ENCODE measurements at places on chromosomes 11 and 22. TPM values are rescaled to one million over a fixed set of nuclear protein-coding genes. Genes with fewer than 3 reads are reported as not detected.

- no peak for DNase-seq
Measured at GRCh38 chr11:36326524-36327419, 30.7 kb downstream of the PRR5L start.

DNA sequence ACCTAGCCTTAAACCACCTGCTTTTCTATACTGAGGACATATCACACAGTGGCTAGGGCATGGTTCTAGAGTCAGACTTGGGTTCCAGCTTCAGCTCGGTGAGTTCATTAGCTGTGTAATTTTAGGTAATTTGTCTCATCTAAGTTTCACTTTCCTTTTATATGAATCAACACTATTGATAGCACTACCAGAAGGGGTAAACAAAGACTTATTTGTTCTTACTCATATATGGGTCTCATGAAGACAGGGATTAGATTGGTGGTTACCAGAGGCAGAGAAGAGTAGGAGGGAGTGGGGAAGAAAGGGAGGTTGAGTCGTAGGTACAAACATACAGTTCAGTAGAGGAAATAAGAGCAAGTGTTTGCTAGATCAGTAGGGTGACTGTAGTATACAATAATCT is 924.7 kb downstream of the OPCML start:
- no peak for DNase-seq

IL10RA gene
- polyA plus RNA-seq = 4.8 TPM

DNA sequence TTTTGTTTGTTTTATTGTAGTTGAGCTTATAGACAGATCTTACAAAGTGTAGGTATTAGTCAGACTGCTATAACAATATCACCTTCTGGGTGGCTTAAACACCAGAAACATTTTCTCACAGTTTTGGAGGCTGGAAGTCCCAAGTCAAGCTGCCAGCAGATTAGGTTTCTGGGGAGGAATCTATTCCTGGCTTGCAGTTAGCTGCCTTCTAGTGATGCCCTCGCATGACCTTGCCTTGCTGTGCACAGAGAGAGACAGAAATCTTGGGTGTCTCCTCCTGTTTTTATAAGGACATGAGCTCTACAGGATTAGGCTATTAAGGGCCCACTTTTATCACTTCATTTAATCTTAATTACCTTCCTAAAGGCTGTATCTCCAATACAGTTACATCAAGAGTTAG is 1635.2 kb downstream of the FAM181B start:
- DNase-seq = no peak

DNA sequence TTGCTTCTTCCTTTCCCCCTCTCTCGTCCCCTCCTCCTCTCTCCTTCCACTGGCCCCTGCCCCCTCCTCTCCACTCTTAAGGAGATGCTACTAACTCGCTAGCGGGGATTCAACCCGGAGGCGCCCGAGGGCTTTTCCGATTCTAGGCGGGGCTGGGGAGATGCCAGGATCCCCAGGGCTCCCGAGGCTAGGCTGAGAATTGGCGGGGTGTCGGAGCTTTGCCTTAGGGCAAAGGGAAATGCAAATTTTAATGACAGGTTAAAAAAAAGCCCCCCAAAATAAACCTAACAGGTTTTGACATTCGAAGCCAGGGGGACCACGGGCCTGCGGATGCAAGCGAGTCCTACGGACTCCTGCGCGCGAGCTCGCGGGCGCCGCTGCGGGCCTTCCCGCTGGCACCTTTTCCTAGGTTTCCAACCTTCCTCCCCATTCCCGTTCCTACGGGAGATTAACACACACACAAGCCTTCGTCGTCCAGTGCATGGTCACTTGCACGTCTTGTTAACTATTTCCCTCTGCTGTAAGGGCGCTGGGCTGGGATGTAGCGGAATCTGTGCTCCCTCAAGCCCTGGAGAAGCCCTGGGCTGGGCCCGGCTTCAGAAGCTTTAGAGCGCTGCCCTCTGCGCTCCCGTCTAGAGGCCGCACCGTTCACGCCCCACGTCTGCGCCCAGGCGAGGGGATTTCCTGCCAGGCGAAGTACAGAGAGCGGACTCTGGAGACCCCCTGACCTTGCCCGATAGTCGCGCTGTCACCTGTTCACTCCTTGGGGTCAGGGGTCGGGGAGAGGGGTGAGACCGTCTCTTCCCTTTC is 729 bp upstream of the ALX4 start:
- no peak for DNase-seq

APOL4 gene
- polyA plus RNA-seq = 11.2 TPM

KDM4D gene
- 1.2 TPM for polyA plus RNA-seq

- DNase-seq = peak; percentile 71
Measured at GRCh38 chr11:69909561-69910518, 90.6 kb upstream of the FGF3 start.

- DNase-seq = peak; percentile 97
Measured at GRCh38 chr11:46242952-46243795, 34.3 kb upstream of the CREB3L1 start.

DNA sequence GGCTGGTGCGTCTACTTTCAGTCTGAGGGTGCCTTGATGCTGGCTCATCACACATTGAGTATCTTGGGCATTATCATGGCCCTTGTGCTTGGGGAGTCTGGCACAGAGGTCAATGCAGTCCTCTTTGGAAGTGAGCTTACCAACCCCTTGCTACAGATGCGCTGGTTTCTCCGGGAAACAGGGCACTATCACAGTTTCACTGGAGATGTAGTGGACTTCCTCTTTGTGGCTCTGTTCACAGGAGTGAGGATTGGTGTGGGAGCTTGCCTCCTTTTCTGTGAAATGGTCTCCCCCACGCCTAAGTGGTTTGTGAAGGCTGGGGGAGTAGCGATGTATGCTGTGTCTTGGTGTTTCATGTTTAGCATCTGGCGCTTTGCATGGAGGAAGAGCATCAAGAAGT is 4.9 kb downstream of the TLCD5 start:
- no peak for DNase-seq

DNA sequence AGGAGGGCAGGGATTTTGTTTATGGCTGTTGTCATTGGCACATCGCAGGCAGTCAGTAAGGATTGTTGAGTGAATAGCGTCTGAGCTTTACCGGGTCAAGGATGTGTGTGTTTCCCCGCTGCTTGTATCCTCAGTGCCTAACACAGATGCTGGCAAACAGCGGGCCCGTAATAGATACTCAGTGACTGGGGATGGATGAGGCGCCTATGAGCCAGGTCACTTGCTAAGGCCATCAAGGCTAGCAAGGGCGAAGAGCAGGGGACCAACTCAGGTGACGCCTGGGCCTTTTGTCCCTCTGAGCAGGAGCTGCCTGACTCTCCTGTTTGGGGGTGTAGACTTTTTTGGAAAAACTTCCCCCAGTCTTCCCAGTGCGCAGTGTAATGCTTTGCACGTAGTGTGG is 118.1 kb downstream of the HIPK3 start:
- DNase-seq = no peak

RANGAP1 gene
- polyA plus RNA-seq = 30.2 TPM

All from muscle of arm (tissue), 14 donors.